PC-9 (cell line): ENCODE measurements at places on chromosomes 5 and 9. TPM values are rescaled to one million over a fixed set of nuclear protein-coding genes. Genes with fewer than 3 reads are reported as not detected.

The RLN1 gene
- 0.83 TPM in 1 of 2 replicates, not detected in the other for total RNA-seq

The HBEGF gene
- total RNA-seq, result 8.5 and 9.0 TPM in 2 replicates

The MAPK9 gene
- 48.8 and 54.0 TPM in 2 replicates for total RNA-seq

The ARHGEF39 gene
- 13.5 and 15.6 TPM in 2 replicates for total RNA-seq

The C9orf153 gene
- total RNA-seq, result 0.48 and 0.52 TPM in 2 replicates

The PLAC8L1 gene
- total RNA-seq, result not detected in 2 replicates

The LRRC19 gene
- not detected in 2 replicates for total RNA-seq

The CEP72 gene
- total RNA-seq, result 83.3 and 86.8 TPM in 2 replicates

The CBY3 gene
- total RNA-seq, result not detected in 2 replicates

The SPATA31C1 gene
- not detected in 2 replicates for total RNA-seq

The MTMR12 gene
- total RNA-seq, result 44.5 and 47.5 TPM in 2 replicates

The LURAP1L gene
- 3.6 and 4.1 TPM in 2 replicates for total RNA-seq

The RMRP gene
- 13,432 and 13,506 TPM in 2 replicates for total RNA-seq

The NEUROG1 gene
- total RNA-seq, result not detected in 2 replicates

The MYORG gene
- total RNA-seq, result 3.0 and 3.1 TPM in 2 replicates

The CA9 gene
- 2.5 and 6.6 TPM in 2 replicates for total RNA-seq

The MRPS2 gene
- total RNA-seq, result 84.4 and 93.4 TPM in 2 replicates

The OSMR gene
- total RNA-seq, result 45.3 and 65.4 TPM in 2 replicates

The C5orf52 gene
- not detected in 2 replicates for total RNA-seq

The ARL14EPL gene
- total RNA-seq, result 0.37 TPM in 1 of 2 replicates, not detected in the other

The FAM78A gene
- total RNA-seq, result 1.3 and 1.6 TPM in 2 replicates

The FRMD3 gene
- 1.4 and 1.9 TPM in 2 replicates for total RNA-seq

The PKN3 gene
- 5.5 and 9.1 TPM in 2 replicates for total RNA-seq

The RNF208 gene
- total RNA-seq, result 31.3 and 38.0 TPM in 2 replicates

The INSYN2B gene
- total RNA-seq, result 0.13 TPM in 1 of 2 replicates, not detected in the other

The FYB1 gene
- total RNA-seq, result 7.1 and 10.5 TPM in 2 replicates

The HMHB1 gene
- not detected in 2 replicates for total RNA-seq

The LCN9 gene
- total RNA-seq, result not detected in 2 replicates

The PLPP1 gene
- 12.2 and 18.4 TPM in 2 replicates for total RNA-seq

The IL9 gene
- not detected in 2 replicates for total RNA-seq

The LVRN gene
- 0.40 and 0.79 TPM in 2 replicates for total RNA-seq

The LHX3 gene
- 0.22 and 0.43 TPM in 2 replicates for total RNA-seq

The ARL15 gene
- 0.33 and 0.50 TPM in 2 replicates for total RNA-seq

The SLC27A6 gene
- not detected in 2 replicates for total RNA-seq

The PPP3R2 gene
- not detected in 2 replicates for total RNA-seq

The MYO10 gene
- total RNA-seq, result 92.8 and 116 TPM in 2 replicates

The MACROH2A1 gene
- 223 and 294 TPM in 2 replicates for total RNA-seq

The ZFP62 gene
- total RNA-seq, result 48.6 and 57.3 TPM in 2 replicates

The GABRA6 gene
- total RNA-seq, result not detected in 2 replicates

The SLC6A7 gene
- total RNA-seq, result 0.25 TPM in 1 of 2 replicates, not detected in the other

The PCDHGA9 gene
- total RNA-seq, result not detected in 2 replicates

The CSF1R gene
- 0.72 and 0.95 TPM in 2 replicates for total RNA-seq
